ENCODE measurements at places on chromosomes 5 and 9.

DNA sequence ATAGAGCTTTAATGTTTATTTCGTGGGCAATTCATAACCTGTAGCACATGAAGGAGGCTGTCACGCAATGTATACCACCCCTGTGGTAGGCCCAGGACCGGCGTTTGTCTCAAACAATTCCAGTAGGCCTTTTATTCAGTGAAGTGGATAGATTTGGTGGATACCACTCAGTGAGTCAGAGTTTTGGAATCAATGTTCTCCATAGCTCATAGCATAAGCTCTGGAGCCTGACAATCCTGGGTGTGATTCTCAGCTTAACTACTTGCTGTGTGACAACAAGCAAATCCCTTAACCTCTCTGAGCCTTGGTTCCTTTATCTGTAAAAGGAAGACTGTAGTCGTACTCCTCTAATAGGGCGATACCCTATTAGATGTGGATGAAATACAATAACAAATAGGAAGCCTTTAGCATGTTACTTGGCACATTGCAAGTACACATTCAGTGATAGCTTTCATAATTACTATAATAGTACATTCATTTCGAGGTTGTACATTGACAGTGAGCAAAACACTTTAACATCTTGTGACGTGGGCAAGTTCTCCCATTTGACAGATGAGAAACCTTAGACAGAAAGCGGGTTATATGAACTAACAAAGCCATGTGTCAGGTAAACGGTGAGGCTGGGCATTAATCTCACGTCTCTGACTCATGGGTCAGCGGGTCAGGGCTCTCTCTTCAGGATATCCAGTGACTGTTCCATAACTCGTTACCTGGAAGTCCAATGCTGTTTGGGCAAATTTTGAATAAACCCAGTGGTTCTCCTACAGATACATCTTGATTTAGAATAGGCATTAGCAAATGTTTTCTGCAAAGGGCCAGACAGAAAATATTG, 130.8 kb downstream of the C9orf152 start:
- DNase-seq, result no peak

GRCh38 chr5:56861893-56862485, 46.6 kb downstream of the MAP3K1 start:
- no peak for DNase-seq

DNA sequence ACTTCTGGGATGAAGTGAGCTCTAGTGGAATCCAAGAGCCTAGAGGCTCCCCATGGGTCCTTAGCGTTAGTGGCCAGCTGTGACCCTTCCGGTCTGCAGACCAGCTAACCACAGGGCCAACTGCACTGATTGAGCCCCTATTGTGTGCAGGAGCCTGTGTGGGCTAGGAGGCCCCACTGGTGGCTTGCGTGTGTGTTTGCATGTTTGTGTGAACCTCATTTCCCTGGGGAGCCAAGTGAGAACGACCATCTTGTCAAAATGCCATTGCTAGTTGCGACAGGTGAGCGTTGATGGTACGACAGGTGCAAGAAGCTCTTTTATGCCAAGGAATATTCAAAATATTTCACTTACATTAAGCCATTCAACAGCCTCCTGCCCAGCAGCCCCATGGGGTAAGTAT, 44.1 kb upstream of the ANKRD33B start:
- DNase-seq, result no peak

GRCh38 chr9:125696106-125696647, 10.8 kb downstream of the MAPKAP1 start:
- no peak for DNase-seq

DNA sequence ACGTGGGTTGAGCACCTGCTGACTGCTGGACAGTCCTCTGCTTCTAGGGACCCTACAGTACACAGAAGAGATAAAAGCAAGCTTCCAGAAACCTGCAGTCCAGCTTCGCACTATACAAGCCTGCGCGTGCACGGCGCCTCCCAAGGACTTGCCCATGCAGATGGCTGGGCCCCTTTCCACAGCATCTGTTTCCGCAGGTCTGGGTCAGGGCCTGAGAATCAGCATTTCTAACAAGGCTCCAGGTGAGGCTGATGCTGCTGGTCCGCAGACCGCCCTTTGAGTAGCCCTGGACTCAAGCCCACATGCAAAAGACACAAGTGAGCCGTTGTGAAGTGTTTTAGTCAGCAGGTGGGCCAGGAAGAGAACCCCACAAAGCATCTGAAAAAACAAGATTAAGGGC, 133.1 kb downstream of the HSD17B3 start:
- DNase-seq, result no peak

DNA sequence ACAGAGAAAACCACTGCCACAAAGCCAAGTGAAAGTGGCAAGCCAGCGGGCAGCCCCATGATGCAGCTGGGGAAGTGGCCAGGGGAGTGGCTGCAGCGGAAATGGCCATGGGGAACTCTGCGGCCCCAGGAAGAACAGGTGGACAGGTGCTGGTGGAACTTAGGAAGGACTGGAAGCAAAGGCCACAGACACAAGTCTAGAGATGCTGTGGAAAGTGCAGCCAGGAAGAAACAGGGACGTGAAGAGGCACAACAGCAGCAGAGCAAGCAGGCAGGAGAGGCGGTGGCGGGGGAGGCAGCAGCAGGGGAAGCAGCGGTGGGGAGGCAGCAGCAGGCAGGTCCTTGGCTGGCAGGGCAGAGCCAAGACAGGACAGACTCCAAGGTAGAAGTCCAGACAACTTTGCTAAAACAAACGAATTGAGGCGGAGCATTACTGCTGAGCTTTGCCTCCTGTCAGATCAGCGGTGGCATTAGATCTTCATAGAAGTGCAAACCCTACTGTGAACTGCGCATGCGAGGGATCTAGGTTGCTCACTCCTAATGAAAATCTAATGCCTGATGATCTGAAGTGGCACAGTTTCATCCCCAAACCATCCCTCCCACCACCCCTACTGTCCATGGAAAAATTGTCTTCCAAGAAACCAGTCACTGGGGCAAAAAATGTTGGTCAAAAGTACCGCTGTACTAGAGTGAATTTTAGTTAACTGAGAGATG, 11.8 kb downstream of the SURF6 start:
- DNase-seq, result no peak

GRCh38 chr5:166509085-166509484, 1782.4 kb upstream of the WWC1 start:
- DNase-seq, result peak; percentile 43

GRCh38 chr5:61837788-61838187, 468.2 kb upstream of the KIF2A start:
- DNase-seq, result no peak

- no peak for DNase-seq
Observed at GRCh38 chr5:119276978-119277377, 78.8 kb upstream of the TNFAIP8 start.

DNA sequence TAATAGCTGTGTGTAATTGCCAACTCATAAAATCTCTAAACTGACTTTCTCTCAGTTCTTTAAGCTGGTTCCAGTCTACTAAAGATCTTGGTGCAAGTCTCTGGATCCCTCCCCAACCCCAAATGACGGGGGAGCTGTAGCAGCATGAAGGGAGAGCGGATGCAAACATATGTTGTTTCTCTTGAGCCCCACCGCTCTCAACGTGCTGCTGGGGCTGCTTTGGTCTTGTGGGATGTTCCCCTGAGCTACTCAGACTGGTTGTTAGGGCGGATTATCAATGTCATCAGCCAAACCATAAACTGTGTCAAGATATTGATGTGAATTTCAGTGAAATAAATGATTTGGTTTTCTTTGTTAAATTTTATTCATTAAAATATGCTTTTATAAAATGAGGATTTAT, 40.9 kb upstream of the APC start:
- no peak for DNase-seq

- DNase-seq, result no peak
Observed at GRCh38 chr5:126805063-126805462, 28.1 kb downstream of the LMNB1 start.

DNA sequence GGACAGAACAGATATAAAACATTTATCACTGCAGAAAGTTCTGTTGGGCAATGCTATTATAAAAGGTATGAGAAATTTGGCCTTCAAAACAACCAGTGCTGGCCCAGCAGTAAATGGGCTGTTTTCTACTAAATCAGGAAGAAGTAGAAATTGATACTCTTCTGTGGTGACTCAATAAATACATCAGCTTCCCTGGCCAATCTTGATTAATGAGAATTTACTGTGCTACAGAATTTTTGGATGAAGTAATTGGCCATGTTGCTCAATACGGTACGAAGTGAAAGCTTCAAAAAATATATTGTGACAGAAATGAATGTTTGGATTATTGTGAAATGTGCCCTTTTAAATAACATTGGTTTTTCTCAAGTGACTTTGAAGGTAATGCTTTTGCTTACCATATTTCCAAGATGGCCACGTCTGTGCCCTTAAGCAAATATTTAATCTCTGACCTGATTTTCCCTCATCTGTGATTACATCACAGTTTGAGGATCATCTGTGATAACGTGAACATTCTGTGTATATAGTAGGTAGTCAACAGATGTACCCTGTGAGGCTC, 4.2 kb downstream of the DNAJA1 start:
- no peak for DNase-seq

DNA sequence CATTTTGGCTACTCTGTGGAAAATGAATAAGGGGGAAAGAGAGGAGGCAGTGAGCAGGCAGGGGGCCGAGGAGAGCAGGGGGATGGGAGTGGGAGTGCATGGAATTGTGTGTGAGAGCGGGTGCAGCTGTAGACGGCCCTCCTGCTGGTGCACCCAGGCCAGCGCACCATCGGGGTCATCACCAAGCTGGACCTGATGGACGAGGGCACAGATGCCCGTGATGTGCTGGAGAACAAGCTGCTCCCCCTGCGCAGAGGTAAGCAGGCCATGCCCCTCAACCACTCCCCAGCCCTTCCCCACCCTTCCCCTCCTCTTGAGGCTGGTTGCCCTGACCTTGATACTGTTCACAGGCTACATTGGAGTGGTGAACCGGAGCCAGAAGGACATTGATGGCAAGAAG, 16.7 kb downstream of the DNM1 start:
- no peak for DNase-seq

DNA sequence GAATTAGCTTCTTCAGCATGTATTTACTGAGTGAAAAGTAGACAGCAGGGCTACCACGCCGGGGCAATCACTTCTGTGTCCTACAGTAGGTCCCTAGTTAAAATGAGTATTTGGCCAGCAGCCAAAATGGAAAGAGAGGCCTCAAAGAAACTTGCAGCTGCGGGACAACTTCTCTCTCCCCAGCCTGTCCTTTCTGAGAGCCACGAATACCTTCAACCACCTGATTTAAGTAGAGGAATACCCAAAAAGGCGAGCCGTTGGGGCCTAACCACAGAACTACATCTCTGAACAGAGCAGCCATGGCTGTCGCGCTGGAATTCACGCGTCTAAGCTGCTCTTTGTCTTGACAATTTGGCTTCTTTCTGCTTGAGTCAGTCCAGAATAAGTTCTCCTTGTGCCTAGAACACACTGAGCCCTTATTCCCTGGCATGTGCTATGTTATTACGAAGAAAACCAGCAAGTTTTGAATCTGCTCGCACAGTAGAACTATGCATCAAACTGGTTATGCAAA, 43.8 kb upstream of the GOLPH3 start:
- no peak for DNase-seq

DNA sequence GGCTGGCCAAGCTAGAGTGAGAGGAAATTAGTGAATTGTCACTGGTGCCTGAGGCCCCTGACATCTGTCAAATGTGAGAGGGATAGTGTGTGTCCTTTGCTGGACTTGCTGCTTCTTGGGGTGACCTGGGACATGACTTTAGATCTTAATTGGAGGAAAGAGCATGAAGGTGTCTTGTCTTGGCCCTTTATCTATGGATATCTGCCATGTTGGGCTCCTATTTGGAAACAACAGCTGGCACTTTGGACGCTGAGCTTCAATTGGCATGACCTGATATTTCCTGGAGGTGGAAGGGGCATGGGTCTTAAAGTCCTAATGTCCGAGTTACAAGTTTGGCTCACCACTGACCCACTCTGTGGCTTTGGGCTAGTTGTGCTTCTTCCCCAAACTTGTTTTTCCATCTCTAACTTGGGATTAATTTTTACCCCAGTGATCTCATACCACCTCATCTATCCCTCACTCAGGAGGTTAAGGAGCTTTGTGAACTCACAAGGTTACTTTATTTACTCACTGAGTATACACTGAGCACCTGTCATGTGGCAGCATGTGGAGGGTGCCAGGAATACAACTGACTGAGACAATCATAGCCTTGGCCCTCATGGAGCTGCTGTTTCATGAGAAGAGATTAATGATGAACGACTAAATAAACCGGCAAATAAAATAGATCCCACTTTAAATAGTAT, 30.1 kb upstream of the CXCL14 start:
- no peak for DNase-seq

DNA sequence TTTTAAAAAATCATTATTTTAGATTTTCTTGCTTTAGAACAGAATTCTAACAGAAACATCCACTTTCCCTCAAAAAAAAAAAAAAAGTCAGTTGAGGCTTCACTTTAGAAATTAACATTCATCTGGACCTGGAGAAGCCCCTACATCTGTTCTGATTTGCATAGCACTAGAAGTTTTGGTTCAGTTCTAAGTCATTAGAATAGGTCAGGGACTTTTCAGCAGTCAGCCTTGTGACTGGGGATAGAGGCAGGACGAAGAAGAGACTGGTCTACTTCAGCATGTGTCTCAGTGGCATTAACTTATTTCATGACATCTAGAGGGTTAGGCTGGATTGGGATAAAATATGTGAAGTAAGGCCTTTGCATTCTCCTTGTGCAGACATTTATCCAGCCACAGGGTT, 215.8 kb upstream of the DAB2 start:
- no peak for DNase-seq

- DNase-seq, result no peak
Observed at GRCh38 chr5:126031989-126032716, 391.1 kb upstream of the GRAMD2B start.

DNA sequence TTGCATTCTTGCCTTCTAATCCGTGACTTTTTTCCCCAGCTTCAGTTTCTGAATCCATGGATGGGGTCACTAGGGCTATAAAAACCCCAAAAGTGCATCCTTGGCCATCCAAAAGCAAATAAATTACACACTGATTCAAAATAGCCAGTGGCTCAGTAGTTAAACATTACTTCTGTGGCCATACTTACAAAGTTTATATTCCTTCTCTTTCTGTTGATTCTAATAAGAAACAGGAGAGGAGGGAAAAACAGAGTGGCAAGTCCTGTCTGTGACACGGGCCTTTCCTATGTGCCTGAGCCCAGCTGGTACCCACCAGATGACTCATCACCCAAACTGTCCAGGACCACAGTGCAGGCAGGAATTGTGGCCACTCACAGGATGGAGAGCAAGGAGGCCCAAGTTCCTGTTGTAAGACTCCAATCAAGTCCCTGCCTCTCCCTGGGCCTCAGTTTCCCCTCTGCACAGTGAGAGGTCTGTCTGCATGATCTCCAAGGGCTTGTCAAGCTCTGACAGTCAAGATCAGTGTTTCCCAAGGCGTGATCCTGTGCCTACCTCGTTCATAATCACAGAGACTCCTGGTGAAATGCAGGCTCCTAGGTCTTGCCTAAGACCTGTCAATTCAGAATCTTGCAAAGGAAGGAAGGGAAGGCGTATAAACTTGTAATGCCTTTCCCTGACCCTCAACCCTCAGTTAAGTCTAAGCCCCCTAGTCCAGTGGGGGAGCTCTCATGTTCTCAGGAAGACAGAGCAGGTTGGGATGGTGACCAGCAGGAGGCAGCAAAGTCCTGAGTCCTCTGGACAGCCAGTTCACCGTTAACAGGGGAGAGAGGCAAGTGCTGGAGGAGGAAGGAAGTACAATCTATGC, 29.5 kb downstream of the TNIP1 start:
- peak; percentile 82 for DNase-seq

- no peak for DNase-seq
Observed at GRCh38 chr9:98612061-98612752, 96.5 kb downstream of the GABBR2 start.

GRCh38 chr5:33008751-33009418, 297.8 kb downstream of the NPR3 start:
- no peak for DNase-seq

- no peak for DNase-seq
Observed at GRCh38 chr9:82101475-82101874, 112.9 kb downstream of the SPATA31D1 start.
